Left ventricle myocardium superior (tissue), 1 donor: ENCODE measurements at places on chromosomes 3 and 15.

GRCh38 chr3:38490281-38491030, 5.7 kb upstream of the EXOG start:
- DNase-seq, result no peak

DNA sequence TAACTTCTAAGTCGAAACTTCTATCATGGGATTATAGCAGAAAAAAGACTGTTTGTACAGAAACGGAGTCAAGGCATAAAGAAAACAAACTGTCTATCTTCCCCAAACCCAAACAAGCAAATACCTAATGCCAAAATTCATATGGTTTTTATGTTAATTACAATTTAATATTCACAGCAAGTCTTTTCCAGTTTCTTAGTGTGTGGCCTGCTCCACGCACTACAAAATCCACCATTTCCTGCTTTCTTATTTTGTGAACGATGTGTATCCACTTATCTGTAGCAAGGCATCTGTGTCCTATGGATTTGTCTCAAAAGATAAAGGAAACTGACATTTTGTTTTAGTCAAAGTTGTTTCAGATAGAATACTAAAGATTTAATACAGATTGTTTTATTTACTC, 588.0 kb upstream of the CCDC54 start:
- DNase-seq, result no peak

DNA sequence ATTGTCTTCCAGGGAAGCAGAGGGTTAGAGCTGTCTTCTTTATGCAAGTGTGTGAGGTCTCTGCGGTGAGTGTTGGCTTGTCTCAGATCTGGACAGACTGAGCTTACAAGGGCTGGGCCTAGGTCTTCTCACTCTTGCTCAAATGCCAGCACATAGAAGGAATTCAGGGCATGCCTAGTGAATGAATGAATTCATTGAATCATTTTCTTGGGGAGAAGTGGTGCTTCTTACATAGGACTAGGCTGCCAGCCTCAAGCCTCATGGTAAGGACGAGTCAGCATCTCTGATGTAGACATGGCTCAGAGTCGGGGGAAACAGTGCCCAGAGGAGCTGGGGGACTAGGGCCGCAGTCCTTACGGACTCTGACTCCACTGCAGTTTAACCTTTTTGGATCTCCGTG, 17.2 kb downstream of the MKRN2 start:
- no peak for DNase-seq

DNA sequence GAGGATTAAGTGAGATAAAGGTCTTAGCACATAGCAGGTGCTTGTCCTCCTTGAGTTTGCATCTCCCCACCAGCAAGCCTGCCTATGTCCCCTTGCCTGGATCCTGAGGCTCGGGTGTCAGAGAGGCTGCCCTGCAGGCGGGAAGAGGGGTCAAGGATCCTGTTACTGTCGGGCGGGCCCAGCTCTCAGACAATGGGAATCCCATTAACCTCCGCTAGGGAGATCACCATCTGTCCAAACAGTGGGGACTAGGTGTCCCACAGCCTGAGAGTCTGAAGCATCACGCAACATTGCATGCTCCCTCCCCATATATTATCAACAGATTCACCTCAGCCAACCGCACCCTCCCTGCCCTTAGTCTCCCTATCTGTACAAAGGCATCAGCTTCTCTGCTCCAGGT, 151.4 kb downstream of the FBLN2 start:
- no peak for DNase-seq

DNA sequence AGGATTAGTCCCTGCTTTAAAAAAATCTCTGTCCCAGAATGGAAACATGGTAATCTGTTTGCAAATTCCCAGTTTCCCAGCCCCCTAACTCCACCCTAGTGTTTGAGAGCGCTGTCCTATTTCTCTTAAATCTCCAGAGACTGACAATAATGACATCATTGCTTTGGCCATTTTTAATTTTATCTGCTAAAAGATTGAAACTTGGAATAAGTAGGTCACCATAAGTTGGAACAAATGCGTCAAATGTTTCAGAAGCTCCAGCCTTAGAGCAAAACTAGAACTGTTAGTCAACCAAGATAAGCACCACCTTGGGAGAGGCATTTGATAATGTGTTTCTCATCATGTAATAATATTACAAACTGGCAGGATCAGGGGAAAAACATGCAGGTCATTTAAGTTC, 25.7 kb upstream of the MB21D2 start:
- DNase-seq, result no peak

DNA sequence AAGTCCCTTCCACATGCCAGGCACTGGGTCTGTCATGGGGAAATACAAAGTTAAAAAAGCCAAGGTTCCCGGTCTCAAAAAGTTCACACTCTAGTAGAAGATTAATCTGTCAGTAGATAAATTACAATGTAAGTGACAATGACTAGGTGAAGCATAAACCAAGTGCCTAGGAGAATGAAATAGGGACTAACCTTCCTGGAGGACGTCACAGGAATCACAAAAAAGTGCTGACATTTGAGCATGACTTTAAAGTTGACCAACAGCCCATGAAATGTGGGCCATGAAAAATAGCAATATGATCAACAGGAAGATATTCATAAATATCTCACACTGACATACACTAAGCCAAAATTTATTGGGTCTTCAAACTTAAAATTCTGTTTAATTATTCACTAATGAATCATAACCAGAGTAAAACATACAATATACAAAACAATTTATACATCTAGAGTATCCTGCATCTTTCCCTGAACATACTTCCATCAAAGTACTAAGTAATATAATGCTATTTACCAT, 20.0 kb downstream of the COPS2 start:
- no peak for DNase-seq

DNA sequence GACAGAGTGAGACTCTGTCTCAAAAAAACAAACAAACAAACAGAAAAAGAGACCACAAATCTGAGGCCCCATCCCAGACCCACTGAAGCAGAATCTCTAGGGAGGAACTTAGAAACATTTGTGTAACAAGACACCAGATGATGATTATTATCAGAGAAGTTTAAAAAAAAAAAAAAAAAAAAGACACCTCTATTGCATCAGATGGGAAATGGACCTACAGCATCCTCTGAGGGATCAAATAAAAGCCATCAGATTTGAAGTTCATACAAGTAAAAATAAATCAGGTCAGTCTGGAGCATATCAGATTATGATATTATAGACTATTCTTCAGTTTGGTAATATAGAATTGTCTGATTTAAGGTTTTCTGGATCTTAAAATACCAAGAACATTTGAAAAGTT, 21.9 kb upstream of the LIPC start:
- no peak for DNase-seq

GRCh38 chr15:67570875-67571647, 28.6 kb downstream of the MAP2K5 start:
- DNase-seq, result no peak

DNA sequence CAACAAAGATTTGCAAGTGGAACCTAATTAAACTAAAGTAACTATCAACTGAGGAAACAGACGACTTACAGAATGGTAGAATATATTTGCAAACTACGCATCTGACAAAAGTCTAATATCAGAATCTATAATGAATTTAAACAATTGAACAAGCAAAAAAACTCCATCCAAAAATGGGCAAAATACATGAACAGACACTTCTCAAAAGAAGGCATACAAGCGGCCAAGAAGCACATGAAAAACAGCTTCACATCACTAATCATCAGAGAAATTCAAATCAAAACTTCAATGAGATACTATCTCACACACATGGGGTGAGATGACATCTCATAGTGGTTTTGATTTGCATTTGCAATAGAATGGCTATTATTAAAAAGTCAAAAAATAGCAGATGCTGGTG, 128.6 kb downstream of the POLR2M start:
- no peak for DNase-seq

- DNase-seq, result no peak
These were observed 159.1 kb downstream of the TIGIT start for GRCh38 chr3:114452937-114453336.

DNA sequence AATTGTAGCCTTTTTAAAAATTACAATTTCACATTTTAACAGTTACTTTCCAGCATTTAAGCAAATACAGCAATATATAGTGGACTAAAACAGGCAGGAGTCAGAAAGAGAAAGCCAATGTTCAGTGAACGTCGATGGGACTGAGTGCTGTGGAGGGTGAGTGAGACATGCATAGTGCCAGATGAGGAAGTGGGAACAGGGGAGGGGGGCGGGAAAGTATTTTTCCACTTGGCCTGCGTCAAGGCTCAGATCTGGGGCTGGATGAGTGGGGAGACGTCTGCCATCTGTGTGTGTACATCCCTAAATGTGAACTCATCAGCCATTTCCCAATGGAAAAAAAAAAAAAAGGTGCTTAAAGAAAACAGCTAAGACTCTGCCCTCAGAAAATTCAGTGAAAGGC, 19.2 kb upstream of the RAD18 start:
- no peak for DNase-seq

GRCh38 chr3:14266361-14266760, 87.7 kb downstream of the LSM3 start:
- peak; percentile 69 for DNase-seq
